Left renal pelvis (tissue), 4 donors: ENCODE measurements at places on chromosomes 7 and 10. TPM values are rescaled to one million over a fixed set of nuclear protein-coding genes. Genes with fewer than 3 reads are reported as not detected.

Gene HOXA3
- 53.0 TPM for polyA plus RNA-seq

Gene SGMS1
- polyA plus RNA-seq = 42.9 TPM

Gene NDUFB8
- polyA plus RNA-seq = 119 TPM

Gene ADCYAP1R1
- 3.6 TPM for polyA plus RNA-seq

GRCh38 chr7:88037050-88037449 lies 103.0 kb downstream of the ADAM22 start:
- no peak for DNase-seq

DNA sequence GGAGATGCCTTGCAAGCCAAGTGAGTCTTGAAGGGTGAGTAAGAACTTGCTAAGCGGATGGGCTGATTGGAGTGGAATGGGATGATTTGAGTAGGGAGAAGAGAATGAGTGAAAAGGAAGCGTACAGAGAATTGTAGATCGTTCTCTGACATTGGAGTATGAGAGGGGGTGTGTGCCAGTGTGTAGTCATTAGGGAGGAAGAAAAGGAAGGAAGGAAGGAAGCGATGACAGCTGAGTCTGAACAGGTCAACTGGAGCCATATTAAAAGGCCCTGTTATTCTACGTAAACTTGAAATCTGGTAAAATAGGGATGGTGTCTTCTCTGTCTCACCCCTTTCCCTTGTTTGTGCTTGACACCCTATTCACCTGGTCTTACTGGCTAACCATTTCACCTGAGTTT lies 55.1 kb downstream of the SLK start:
- no peak for DNase-seq

DNA sequence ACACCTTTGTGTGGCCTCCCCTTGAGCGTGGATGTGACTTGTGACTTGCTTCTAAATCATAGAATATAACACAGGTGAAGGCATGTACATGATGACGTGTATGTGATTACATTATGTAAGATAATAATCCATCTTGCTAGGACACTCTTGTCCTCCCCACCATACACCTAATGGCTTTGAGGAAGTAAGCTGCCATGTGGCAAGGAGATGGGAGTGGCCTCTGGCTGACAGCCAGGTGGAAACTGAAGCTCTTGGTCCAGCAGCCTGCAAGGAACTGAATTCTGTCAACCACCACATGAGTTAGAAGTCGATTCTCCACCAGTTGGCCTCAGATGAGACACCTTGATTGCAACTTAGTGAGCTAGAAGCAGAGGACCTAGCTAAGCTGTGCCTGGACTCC lies 67.4 kb upstream of the ELN start:
- DNase-seq = no peak

GRCh38 chr10:77163670-77164348 lies 473.8 kb downstream of the KCNMA1 start:
- no peak for DNase-seq

- no peak for DNase-seq
These were observed 46.4 kb upstream of the FIGNL1 start for GRCh38 chr7:50496569-50496968.
